ENCODE measurements at places on chromosomes 11 and 22. TPM values are rescaled to one million over a fixed set of nuclear protein-coding genes. Genes with fewer than 3 reads are reported as not detected.

TRIM49D1 gene
- total RNA-seq: not detected

PLEKHB1 gene
- 48.5 TPM for total RNA-seq

SCUBE1 gene
- total RNA-seq: 0.05 TPM

SPON1 gene
- total RNA-seq: not detected

KDM2A gene
- total RNA-seq: 12.6 TPM

DNA sequence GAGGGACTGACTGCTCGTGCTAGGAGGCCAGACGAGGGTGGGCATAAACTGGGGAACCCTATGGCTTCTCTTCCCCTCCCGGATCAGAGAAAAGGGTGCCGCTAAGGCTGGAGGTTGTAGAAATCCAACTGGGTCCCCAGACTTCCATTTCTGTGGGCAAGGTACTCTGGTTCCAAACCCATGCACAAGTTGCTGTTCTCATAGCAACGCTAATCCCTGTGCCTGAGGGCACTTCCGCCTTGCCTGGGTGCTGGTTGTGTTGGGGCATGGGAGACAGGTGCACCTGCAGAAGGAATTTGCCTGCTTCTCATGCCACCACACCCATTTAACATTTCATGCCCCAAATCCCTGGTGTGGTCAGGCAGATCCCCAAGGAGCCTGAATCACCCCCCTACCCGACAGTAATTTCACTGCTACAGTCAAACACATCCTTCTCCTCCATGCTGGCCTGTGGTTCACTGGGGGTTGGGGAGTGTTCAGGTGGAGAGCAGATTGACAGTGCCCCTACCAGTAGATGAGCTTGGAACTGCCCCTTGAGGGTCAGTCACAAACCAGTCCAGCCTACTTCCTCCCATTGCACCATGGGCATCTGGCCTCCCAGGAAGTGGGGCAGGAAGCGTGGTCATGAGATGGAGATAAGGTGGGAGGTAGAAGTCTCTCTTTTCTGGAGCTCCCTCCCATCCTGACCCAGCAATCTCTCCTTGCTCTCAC is 1.2 kb downstream of the C2CD2L start:
- DNase-seq: peak; percentile 22

DNA sequence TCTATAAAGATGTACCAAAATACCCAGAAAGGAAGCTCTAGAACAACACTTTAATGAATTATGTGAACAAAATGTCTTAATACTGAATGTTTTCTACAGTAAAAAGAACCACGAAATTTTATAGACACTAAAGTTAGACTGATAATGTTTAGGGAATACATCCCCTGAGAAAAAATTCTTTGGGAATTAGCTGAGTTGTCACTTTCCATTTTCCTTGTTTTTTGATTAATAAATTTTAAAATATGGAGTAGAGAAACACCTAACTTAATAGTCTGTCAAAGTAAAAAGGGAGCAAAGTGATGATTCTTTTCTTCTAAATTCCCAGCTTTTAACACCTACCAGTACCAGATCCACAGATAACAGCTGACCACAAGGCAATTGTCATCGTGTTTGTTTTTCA is 23.1 kb upstream of the SCN3B start:
- DNase-seq: no peak

GRCh38 chr11:123760894-123761293 is 6.6 kb upstream of the OR6X1 start:
- DNase-seq: no peak

GRCh38 chr22:36625102-36625501 is 78.5 kb downstream of the CACNG2 start:
- no peak for DNase-seq
